Lower leg skin (tissue), 4 donors: ENCODE measurements at places on chromosomes 7 and 10.

- DNase-seq, result no peak
Measured at GRCh38 chr7:5631152-5631551, 150.3 kb downstream of the RNF216 start.

GRCh38 chr7:13911909-13912308 lies 77.6 kb downstream of the ETV1 start:
- no peak for DNase-seq

- no peak for DNase-seq
Measured at GRCh38 chr10:84540022-84540616, 211.7 kb downstream of the CCSER2 start.

GRCh38 chr10:74379474-74379873 lies 228.5 kb downstream of the ADK start:
- DNase-seq, result no peak

DNA sequence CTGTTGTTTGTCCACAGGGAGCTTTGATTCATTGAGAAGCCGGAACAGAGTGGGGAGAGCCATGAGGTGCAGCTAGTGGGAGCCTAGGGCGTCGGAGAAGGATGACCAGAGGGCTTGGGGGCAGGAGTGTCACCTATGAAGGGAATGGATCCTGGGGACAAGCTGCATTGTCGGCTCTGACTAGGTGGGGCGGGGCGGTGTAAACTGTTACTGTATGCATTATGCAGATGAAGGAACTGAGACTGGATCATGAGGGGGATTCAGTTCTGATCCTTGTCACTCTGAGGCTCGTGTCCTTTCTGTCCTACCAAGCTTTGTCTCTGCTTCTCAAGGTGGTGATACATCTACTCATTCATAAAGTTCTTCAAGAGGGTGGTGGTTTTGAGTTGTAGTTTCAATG lies 39.9 kb upstream of the MMD2 start:
- no peak for DNase-seq

- peak; percentile 97 for DNase-seq
Measured at GRCh38 chr7:106153891-106154449, 41.9 kb upstream of the SYPL1 start.

GRCh38 chr10:5040781-5041470 lies 37.3 kb upstream of the AKR1C2 start:
- no peak for DNase-seq

DNA sequence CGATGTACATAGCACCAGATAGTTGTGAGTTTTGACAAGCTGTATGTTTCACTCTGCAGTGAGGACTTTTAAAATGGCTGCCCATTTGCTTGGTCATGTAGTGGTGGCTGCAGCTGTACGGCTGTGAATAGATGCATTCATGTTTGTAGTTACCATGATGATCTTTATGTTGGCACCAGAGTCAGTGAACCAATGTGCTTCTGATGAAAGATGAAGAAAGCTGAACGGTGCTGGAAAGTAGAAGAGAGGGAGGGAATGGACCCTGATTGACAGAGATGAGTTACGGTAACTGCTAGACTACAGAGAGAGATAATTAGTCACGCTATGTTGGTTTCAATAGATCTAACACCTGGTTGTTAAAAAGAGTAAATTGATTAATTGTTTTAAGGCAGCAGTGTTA lies 256.8 kb downstream of the CELF2 start:
- no peak for DNase-seq

DNA sequence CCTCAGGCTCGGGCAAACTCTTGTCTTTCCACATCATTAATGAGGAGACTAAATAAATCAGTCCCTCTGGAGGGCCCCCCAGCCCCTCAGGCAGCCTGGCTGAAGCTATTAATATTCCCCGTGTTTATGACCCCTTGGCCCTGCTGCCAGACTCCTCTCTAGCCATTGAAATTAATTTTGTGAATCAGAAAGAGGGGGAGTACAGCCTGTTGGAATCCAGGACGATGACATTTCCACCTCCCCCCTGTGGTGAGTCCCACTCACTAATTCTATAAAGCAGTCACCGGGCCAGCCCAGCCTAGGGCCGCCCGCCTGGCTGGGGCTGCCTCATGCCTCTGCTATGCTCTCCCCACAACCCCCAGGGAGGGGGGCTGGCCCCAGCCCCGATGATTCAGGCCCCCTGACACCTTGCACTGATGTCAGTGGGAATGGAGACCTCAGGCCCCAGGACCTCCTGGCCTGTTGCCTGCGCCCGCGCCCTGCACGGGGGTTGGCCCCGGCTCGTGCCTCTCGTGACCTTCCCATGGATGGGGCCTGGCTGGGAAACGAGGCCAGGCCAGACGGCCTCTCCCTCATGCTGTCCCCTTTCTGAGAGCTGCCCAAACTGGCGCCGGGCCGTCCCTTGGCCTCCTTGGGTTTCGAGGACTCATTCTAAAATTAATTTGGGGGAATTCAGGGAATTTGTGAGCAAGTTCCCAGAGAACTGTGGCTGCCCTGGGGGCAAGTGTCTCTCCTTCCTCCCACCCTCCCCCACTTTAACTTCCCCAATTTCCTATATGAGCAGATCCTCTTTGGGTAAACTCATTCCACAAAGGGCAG lies 34.0 kb downstream of the TMEM270 start:
- DNase-seq, result peak; percentile 97

DNA sequence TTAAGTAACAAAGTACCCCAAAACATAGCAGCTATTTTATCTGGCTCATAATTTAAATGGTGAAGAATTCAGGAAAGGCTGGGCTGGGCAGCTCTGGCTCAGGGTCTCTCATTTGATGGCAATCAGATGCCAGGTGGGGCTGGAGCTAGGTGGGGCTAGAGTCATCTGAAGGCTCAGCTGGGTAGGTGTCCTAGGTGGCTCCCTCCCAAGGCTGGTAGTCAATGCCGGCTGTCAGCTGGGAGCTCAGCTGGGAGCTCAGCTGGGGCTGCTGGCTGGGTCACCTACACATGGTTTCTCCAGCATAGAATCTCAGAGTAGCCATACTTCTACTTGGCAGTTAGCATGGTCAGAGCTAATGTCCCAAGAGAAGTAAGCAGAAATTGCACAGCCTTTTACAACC lies 34.1 kb downstream of the OSBPL3 start:
- no peak for DNase-seq

DNA sequence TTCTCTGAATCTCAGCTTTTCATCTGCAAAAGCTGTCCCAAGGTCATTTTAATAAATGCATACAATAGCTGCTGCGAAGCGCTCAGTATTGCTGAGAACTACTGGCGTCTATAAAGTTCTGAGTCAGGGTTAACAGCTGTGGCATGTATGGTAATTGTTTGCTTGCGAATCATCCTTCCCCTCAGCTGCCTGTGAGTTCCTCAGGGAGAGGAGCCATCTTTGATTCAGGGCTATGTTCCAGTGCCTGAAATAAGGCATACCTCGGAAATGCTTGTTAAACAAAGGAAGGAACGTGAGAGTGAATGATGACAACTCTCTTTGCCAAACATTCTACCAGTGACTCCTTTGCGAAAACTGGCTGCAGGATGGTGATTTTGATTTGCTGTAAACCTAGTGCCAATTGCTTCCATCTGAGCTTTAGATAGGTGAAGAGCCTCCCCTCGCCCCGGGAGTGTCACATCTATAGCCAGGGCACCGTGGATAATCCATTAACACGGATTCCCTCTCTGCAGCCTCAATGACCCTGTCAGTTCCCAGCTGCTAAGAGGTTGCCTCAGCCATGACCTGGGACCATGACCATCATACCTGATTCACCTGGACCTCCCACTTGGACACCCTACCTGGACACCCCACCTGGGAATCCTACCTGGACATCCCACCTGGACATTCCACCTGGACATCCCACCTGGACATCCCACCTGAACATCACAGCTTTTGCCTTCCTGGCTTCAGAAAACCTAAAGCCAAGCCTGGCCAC lies 39.6 kb downstream of the GPRIN2 start:
- DNase-seq, result no peak

- no peak for DNase-seq
Measured at GRCh38 chr7:38506004-38506403, 125.2 kb downstream of the AMPH start.

GRCh38 chr7:103447073-103447960 lies 1.3 kb upstream of the SLC26A5 start:
- peak; percentile 32 for DNase-seq

DNA sequence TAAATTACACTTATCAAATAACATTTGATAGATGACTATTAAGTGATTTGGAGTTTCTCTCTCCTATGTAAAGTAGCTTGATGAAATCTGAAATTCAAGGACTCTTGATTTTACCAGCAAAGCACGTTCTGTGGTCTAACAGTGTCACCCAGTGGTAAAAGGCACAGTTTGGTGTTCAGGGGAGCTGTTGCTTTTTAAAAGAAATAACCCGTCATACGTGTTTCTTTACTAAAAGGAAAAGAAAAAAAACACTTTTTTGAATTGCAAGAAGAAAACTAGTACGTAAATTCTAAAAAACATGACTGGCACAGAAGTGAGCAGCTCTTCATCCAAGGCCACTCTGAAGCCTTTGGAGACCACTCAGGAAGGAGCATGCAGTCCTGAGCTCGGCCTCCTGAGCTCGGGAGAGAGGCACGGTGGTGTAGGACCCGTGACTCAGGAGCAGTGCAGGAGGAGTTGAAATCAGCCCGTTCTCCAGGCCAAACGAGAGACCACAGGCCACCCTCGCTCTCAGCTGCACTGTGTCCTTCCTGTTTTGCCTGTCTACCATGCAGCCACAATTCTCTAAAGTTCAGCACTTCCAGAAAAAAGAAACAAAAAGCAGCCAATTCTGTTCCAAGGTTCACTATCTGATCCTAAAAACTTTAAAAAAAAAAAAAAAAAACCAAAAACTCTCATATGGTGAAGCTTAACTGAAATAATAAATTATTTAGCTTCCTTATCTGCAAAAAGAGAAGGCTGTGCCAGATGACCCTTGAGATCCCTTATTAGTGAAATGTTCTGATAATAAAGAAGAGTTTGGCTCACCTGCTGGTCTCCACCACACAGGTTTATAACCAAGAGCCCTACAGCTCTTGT lies 212.6 kb upstream of the FRMD4A start:
- DNase-seq, result no peak

- peak; percentile 49 for DNase-seq
Measured at GRCh38 chr10:44046605-44047004, 338.3 kb downstream of the CXCL12 start.

GRCh38 chr10:45544191-45544590 lies 128.4 kb downstream of the ZFAND4 start:
- DNase-seq, result no peak

DNA sequence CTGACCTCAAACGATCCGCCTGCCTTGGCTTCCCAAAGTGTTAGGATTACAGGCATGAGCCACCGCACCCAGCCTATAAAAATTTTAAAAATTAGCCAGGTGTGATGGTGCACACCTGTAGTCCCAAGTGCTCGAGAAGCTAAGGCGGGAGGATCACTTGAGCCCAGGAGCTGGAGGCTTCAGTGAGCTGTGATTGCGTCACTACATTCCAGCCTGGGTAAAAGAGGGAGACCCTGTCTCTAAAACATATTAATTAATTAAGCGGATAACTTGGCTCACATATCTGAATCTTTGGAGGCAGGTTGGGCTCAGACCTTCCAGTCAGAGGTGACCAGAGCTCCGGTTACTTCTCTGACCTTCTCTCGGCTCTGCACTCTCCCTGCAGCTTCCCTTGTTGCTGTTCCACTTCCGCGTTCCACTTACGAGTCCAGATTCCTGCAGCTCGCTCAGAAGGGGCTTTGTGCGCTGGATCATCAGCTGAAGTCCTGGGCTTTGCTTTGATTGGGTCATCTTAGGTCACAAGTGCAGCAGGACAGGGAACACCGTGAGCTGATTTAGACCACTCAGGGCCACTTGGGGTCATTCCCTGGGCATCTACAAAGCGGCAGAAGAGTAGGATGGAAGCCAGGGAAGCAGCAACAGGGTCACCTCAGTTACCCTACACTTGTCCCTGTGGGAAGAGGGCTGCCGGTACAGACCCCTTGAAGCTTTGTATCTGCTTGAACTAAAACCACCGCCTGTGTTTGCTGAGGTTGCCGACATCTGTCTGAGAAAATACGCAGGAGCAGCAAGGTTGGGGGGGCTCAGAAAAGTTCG lies 2.0 kb upstream of the ARPC1B start:
- DNase-seq, result no peak

- peak; percentile 66 for DNase-seq
Measured at GRCh38 chr10:71729161-71729636, 9.6 kb upstream of the C10orf105 start.

DNA sequence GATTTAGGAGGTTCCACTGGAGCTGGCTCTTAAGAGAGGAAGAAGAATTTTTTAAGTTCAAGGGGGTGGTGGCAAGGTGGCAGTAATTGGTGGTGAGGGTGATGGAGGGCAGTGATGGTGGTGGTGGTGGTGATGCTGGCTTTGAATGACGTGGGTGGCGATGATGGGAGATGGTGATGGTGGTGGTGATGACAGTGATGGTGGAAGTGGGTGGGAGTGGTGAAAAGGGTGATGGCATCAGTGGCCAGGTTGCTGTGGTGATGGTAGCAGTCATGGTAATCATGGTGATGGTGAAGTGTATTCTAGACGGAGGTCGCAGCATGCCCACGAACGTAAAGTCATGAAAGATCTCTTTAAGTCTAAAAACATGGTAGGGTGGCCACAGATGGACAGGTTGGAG lies 197.3 kb downstream of the PTEN start:
- DNase-seq, result no peak

DNA sequence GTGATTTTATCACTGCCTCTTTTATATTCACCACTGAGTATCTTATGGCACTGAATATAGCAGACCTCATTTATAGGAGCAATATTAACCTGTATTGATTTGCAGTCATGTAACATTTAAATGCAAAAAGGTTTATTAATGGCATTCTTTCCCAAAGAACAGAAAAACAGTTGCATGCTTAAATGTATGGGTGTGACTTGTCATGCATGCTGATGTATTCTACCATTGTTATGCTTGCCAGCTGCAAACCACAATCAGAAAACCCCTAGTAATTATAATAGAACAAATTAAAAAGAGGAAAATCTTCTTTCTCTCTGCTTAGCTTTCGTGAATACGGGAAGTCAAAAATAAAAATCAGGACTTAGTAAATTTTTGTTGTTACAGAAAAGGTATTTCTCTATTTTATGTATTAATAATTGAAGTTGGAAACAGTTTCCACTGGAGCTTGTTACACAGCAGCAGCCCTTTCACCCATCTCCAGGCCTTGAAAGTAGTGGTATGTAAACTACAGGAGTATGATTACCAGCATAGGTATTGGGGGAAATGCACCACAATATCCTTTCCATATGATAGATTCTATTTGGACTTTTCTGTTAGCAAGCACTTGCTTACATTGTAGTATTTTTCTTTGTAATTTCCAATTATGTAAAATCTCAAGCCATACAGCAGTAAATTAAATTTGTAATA lies 147.4 kb upstream of the TEX47 start:
- DNase-seq, result no peak
